ENCODE measurements at places on chromosomes 3 and 15.

GRCh38 chr3:123582315-123582714 is 2.5 kb downstream of the HACD2 start:
- no peak for DNase-seq

DNA sequence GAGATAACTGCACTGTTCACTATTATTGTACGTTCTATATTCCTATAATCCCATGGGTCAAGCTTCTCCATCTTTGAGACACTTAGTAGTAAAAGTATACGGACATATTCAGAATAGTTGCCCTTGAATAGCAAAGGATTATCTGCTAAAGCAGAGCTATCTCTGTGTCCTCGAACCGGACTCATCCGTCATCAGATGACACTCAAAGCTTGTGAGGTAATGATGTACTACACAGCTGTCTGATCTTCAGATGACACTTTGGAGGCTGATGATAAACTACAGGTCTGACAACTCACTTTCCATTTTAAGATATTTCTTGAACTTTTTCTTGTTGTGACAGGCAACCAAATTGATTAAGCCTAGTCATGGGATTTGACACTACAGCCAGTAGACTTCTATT is 240.2 kb downstream of the SCAPER start:
- DNase-seq, result no peak

DNA sequence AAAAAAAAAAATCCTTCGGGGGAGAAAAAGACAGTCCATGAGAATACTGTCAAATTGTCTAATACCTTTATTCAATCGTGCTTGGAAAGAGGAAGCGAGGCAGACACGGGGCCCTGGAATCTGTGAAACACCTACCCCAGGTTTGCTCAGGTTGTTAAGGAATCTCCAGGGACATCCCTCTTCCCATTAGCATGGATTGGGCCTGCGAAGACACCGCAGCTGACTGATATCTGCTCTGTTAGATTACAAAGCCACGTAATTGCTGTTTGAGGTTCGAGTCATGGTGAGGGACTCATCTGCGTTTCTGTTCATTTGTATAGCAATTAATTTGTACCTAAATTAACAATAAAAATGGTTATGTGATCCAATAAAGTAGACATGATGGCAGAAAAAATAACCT is 91.0 kb downstream of the BDH1 start:
- DNase-seq, result no peak

DNA sequence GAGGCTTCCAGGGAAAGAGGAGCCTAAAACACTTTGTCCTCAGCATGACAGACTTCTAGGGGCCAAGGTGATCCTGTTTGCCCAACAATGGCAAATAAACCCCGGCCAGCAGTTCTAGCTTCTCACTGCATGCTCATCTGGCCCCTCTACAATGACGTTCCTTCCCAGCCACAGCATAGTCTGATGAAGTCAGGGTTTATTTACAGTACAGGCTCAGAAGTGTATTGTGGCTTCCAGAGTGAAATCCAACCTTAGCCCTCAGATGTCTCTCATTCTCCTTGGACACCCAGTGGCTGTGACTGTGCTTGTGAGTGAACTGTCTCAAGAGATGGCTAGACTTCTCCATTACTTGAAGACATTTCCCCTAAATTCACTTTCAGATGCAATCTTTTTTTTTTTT is 40.8 kb downstream of the BFSP2 start:
- no peak for DNase-seq

DNA sequence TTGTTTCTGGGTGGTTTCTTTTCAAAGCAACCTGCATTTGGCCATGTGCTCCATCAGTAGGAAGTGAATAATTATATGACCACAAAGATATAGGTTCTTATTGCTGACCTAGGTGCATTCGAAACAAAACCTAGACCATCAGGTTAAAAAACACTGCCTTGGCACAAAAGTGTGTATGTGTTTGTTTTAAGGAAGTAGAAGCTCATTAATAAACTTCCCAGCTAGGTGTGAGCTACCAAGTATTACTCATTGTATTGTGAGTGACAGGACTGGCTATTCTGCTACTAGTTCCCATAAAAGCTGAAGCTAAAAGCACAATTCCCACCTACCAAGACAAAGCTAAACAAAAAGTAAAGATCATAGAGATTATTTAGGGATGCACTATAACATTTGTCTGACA is 168.2 kb downstream of the TP63 start:
- no peak for DNase-seq

- DNase-seq, result no peak
These were observed 50.4 kb downstream of the IL12A start for GRCh38 chr3:160038862-160039562.

GRCh38 chr3:122253581-122253980 is 70.1 kb downstream of the CASR start:
- DNase-seq, result no peak

GRCh38 chr3:13578251-13578650 is 29.3 kb downstream of the FBLN2 start:
- no peak for DNase-seq

DNA sequence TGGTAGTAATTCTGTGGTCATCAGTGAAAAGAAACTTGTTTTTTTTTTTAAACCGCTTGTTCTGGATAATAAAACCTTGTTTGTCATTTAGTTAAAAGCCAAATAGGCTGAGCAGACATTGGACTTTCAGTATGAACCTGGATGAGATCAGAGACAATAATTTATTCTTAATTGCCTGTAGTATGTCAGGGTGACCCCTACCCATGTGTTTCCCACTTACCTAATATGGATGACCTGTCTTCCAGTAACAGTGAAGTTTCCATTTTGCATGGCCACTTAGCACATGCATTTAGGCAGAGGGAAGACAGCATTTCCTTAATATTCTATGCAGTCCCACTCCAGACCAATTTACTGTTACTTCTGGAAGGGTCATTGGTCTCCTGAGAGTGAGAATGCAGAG is 87.6 kb upstream of the CFAP20DC start:
- DNase-seq, result no peak

Data from putamen (tissue), 1 donor.